GM23248 (cell line): ENCODE measurements at places on chromosomes 6 and 20. TPM values are rescaled to one million over a fixed set of nuclear protein-coding genes. Genes with fewer than 3 reads are reported as not detected.

The ELOVL2 gene
- 0.32 and 0.76 TPM in 2 replicates for total RNA-seq

The ASIP gene
- total RNA-seq, result not detected in 2 replicates

The GRM1 gene
- not detected in 2 replicates for total RNA-seq

The PDE10A gene
- total RNA-seq, result under 0.01 and 0.11 TPM in 2 replicates

The BCLAF1 gene
- 62.6 and 80.3 TPM in 2 replicates for total RNA-seq

The SH3BGRL2 gene
- 0.89 and 2.2 TPM in 2 replicates for total RNA-seq

The SPATA25 gene
- total RNA-seq, result not detected in 2 replicates

The GLP1R gene
- total RNA-seq, result not detected in 2 replicates

The RPRD1B gene
- 13.5 and 19.6 TPM in 2 replicates for total RNA-seq
